ENCODE measurements at places on chromosomes 12 and 14. TPM values are rescaled to one million over a fixed set of nuclear protein-coding genes. Genes with fewer than 3 reads are reported as not detected.

DNA sequence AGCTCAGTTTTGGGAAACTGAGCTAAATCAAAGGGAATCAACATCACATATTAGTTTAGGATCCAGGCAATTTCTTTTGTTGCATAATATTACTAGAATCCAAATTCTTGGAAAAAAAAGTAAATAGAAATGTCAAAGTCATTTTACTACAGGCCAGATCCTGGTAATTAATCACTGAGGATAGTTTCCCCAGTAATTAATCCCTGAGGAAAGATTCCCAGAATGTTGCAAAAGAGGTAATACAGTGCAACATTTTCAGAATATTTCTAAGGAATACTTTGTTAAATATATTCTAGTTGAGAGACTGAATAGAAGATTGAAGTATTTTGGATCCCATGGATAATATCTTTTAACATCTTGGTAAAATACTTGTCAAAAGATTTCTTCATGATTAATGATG, 207.0 kb upstream of the GARIN2 start:
- no peak for DNase-seq

GRCh38 chr14:56310643-56311042, 192.4 kb downstream of the PELI2 start:
- no peak for DNase-seq

DNA sequence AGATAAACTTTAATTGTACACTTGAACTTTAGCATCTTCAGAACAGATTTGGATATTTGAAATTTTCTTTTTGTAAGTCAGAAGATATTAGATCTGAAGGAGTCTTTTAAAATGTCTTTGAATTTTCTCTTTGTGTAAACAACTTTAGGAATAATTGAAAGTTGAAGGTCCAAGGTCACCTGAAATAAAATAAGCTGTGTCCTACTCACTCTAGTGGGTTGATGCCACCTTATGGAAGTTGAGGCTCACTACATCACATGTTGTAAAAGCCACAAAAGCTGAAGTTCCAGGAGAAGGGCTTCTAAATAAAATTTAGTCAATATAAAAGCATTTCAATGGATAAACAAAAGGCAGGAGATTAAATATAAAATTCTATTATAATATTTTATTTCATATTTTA, 122.0 kb upstream of the ATXN7L3B start:
- no peak for DNase-seq

GRCh38 chr12:111868676-111869588, 26.9 kb downstream of the MAPKAPK5 start:
- no peak for DNase-seq

GRCh38 chr12:121120323-121120722, 12.4 kb upstream of the P2RX7 start:
- no peak for DNase-seq

MCRS1 gene
- polyA plus RNA-seq: 50.0 TPM

DNA sequence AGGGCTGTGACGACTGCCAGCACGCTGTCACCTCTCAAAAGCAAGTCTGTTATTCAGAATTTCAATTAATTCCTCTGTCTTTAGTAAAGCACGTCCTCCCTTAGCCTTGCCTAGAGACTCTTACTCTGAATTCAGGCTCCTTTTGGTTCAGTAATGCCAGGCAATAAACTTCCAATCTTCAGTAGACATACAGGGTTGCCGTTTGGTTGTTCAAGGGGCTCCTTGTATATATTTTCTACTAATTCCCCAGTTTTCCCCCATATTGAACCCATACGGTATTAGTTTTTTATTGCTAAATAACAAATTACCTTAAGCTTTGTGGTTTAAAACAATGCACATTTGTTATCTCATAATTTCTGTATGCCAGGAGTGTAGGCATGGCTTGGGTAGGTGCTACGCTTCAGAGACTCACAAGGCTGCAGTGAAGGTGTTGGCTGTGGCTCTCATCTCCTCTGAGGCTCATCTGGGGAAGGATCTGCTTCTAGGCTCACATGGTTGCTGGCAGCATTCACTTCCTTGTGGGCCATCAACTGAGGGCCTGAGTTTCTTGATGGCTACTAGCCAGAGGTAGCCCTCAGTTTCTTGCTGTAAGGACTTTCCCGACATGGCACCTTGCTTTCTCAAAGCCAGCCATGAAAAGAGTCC, 7.3 kb upstream of the CLECL1 start:
- DNase-seq: no peak
